ENCODE measurements at places on chromosomes 4 and X.
A peak's percentile ranks its signal among the peaks of the same experiment; 100 is the strongest.

- no peak for DNase-seq
These were observed 49.6 kb downstream of the TSC22D3 start for GRCh38 chrX:107725761-107726555.

DNA sequence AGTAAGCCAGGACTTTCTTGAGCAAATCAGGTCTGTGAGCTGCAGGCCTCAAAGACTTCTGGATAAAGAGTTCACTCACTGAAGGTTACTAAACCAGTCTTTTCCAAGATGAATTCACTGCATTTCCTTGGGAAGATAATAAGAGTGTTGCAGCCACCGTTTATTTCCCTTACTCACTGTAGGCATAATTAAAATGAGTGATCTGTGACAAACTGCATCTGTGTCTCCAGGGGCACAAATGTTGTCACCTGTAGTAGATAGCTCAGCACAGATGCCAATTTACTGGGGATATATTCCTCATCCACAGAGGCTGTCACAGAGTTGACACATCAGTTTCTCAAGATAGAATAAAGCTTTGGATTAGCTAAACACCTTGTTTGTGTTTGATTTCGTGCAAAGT, 580.2 kb downstream of the SPRY1 start:
- DNase-seq = no peak

GRCh38 chr4:7956934-7957656, 17.4 kb upstream of the AFAP1 start:
- DNase-seq = no peak

GRCh38 chrX:106300239-106300638, 132.1 kb downstream of the PWWP3B start:
- no peak for DNase-seq

- peak; percentile 95 for DNase-seq
These were observed 2.9 kb downstream of the MAML3 start for GRCh38 chr4:140150886-140151698.

- DNase-seq = no peak
These were observed 90.7 kb downstream of the GPRIN3 start for GRCh38 chr4:89216866-89217265.

DNA sequence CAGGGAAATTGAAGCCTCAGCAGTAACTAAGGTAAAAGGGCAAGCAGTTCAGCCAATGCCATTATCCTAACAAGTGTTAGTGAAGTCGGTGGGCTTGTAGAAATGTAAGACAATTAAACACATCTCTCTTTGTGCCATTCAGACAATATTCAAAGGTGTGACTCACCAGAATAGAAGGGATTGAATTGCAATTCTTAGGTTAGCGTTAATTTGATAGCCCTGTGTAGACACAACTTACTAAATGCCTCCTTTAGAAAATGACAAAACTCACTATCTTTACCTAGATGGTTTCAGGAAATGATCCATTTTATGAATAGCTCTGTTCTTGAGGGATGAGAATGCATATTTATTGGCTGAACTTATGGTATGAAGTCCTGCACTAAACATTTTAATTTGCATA, 35.2 kb downstream of the RPA4 start:
- DNase-seq = no peak

DNA sequence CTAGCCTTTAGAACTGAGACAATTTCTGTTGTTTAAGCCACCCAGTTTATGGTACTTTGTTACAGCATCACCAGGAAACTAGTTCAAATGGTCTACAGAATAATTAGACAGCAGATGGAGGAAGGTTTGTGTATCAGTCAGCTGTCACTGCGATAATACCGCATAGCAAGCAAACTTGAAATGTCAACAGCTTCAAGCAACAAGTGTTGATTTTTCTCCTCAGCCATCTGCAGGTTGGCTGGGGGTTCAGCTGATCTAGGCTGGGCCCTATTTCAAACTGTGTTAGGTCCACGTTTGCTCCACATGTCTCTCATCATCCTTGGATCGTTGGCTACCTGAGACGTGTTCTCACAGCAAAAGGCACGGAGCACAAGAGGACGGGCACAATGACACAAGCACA, 19.2 kb upstream of the PHEX start:
- no peak for DNase-seq

DNA sequence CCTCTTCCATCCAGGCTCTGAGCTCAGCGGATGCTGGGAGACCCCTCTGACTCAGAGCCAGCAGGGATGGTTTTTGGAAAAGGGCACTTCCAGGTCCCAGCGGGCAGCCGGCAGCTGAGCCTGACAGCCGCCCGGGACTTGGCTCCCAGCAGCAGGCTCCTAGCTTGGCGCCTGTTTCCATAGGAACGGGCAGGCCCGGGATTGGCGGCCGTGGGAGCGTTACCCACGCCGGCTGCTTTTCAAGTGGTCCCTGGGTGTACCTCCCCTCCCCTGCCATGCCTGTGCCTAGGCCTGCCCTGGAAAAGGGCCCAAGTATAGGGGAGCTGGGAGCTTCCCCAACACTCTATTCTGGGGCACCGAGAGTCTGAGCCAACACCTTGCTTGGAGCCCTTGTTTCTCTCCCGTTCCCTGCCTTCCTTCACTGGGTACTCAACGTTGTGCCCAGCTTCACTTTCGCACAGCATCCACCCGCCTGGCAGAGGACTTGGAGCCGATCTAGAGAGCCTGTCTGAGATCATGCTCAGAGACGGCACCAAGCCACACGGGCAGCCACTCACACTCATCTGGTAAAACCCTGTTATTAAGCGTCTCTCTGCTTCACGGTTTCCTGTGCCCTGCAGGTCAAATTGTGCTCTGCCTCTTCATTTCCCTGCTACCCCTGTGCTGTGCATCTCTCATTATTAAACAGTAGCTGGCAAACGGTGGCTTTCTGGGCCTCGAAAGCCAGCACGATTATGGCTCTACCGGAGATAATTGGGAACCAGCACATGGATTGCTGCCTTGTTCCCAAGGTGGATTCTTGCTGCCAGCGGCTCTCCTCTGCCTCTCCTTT, 521.5 kb downstream of the BCOR start:
- DNase-seq = peak; percentile 33

GRCh38 chr4:79576429-79576753, 168.4 kb upstream of the GK2 start:
- peak; percentile 43 for DNase-seq

GRCh38 chr4:101807351-101807750, 16.8 kb downstream of the BANK1 start:
- no peak for DNase-seq

- no peak for DNase-seq
These were observed 28.4 kb upstream of the TNIP3 start for GRCh38 chr4:121192480-121192879.

GRCh38 chr4:106602711-106603110, 234.1 kb upstream of the GIMD1 start:
- peak; percentile 73 for DNase-seq

- DNase-seq = peak; percentile 31
These were observed 192.9 kb downstream of the ARHGAP10 start for GRCh38 chr4:147924604-147925412.

GRCh38 chr4:119038116-119038841, 97.4 kb upstream of the MYOZ2 start:
- no peak for DNase-seq

DNA sequence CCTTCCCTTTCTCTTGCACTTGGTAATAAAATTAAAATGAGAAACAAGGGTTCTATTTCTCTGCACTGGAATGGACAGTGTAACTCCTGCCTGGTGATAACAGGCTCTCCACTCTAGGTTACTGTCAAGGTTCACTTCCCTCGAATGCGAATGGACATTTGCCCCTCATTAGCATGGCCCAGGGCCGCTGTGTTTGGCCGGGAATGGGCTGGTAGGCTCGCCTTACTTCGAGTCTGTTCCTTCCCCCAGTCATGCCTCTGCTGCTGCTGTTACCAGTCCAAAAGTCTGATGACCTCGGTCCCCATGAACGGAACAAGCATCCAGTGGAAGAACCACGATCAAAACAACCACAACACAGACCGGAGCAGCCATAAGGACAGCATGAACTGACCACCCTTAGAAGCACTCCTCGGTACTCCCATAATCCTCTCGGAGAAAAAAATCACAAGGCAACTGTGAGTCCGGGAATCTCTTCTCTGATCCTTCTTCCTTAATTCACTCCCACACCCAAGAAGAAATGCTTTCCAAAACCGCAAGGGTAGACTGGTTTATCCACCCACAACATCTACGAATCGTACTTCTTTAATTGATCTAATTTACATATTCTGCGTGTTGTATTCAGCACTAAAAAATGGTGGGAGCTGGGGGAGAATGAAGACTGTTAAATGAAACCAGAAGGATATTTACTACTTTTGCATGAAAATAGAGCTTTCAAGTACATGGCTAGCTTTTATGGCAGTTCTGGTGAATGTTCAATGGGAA, 61.5 kb downstream of the EDNRA start:
- no peak for DNase-seq

DNA sequence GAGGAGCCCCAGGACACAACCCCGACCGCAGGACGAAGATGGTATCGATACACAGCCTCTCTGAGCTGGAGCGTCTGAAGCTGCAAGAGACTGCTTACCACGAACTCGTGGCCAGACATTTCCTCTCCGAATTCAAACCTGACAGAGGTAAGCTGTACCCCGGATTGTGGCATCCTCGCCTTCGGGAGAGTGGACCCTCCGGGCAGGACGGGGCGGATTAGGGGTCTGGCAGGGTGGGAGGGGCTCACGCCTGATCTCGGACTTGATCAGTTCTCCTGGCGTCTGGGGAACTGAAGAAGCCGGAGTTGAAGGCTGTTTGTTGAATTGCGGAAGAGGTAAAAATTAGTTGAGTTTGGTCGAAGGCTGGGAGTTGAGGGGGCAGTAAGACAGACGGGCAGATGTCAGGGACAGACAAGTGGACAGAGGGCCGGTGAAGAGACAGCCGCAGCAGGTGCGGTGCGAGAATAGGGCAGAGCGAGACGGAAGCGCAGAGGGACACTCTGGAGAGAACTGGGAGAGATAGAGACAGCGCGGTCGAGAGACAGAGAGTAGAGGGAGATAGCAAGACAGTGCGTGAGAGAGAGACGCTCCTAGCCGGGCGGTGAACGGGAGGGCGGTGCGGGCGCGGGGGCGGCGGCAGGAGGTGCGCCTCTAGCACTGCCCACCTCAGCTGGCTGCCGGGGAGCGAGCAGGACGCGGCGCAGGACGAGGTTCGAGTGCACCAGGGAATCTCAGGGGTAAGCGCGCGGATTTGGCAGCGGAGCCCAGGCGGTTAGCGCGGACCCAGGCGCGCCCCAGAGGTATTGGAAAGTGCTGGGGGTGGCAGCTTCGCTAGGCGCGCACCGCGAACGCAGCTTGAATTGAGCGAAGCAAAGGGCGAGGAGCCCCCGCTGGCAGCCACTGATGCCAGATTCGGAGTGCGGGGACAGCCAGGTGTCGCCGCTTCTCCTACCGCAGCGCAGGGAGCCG, 23.9 kb downstream of the ARHGAP36 start:
- no peak for DNase-seq

GRCh38 chr4:8919651-8920288, 48.1 kb upstream of the HMX1 start:
- DNase-seq = peak; percentile 12

- DNase-seq = no peak
These were observed 23.2 kb downstream of the NDNF start for GRCh38 chr4:121049072-121049599.

DNA sequence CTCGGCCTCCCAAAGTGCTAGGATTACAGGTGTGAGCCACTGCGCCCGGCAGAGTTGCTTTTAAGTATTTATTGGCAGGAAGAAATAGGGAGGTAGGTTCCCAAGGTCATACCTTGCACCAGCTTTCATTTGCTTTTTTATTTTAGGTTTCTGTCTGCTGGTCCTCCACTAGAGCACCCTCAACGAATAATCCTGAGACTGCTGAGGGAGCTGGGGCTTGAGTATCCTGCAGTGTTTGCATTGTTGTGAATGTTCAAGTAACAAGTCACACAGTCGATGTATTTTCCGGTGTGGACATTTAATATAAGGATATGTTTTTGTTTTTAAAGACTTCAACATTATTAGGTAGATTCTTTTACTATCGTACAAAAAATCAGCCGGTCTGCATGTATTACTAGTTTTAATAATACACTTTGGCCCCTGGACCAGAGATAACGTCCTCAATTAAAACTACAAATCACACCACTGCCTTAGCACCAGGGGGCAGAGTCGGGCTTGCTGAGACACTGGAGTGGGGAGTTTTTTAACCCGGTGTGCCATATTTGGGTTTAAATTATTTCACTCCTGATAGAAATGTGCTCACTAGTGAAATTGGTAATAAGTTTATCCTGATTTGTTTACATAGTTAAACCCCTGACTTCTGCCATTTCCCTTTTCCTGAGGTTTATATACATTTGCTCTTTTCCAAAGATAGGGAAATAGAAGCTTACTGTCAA, 11.6 kb downstream of the SMIM20 start:
- peak; percentile 48 for DNase-seq

- no peak for DNase-seq
These were observed 5.4 kb downstream of the DAPP1 start for GRCh38 chr4:99821918-99822503.

GRCh38 chrX:133627673-133628072, 212.4 kb upstream of the GPC4 start:
- DNase-seq = no peak

GRCh38 chrX:119067023-119067739, 5.6 kb upstream of the CT47C1 start:
- DNase-seq = peak; percentile 41

DNA sequence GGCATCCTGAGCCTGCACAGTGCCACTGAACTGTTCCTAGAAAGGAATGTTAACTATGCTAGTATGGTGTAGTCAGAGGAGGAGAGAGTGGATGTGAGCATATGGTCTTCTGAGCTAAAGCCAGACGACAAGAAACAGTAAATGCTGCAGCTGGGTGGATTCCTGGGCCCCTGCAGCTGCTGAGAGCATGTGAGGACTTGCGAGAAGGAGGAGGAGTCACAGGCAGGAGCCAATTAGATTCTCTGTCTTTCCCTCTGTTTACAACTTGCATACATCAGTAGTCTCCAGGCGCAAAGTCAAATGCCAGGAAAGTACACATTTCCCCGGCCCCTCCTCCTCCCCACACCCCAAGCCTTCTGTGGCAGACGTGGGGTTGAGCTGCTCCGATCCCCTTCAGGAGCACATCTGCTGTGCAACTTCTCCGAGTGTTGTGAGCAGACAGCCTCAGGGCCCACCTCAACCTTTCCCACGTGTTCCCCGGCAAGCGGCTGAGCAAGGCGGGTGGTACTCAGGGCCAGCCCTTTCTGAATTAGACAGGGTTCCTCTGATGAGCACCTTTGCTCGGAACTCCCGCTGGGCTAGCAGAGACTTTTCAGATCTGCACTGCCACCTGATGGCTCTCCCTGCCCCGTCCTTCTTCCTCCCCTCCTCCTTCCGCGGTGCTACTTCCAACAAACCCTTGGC, 108.7 kb upstream of the ATP6AP2 start:
- peak; percentile 83 for DNase-seq

GRCh38 chr4:139511320-139511719, 44.7 kb downstream of the SETD7 start:
- DNase-seq = no peak

- no peak for DNase-seq
These were observed 5.8 kb downstream of the WAS start for GRCh38 chrX:48689208-48689920.

DNA sequence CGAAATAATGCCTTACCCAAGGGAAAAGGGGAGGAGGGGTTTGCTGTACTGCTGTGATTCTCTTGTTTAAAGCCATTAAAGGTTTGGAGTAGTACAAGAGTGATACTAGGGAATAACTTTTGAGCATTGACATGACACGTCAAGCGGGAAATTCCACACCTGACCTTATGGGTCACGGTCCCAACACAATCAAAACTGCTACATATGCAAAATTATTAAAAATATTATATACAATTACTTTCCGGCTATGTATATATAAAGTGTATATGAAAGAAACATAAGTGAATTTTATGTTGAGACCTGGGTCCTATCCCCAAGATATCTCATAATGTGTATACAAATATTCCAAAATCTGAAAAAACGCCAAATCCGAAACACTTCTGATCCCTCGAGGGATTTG, 21.0 kb downstream of the FNIP2 start:
- no peak for DNase-seq
